ENCODE measurements at places on chromosomes 13 and 19.

GRCh38 chr13:101325423-101325822, 90.9 kb downstream of the NALCN start:
- no peak for DNase-seq

- DNase-seq, result no peak
Measured at GRCh38 chr19:18321734-18322102, 1.2 kb downstream of the LSM4 start.

GRCh38 chr19:51135004-51135403, 7.1 kb upstream of the SIGLEC7 start:
- no peak for DNase-seq

DNA sequence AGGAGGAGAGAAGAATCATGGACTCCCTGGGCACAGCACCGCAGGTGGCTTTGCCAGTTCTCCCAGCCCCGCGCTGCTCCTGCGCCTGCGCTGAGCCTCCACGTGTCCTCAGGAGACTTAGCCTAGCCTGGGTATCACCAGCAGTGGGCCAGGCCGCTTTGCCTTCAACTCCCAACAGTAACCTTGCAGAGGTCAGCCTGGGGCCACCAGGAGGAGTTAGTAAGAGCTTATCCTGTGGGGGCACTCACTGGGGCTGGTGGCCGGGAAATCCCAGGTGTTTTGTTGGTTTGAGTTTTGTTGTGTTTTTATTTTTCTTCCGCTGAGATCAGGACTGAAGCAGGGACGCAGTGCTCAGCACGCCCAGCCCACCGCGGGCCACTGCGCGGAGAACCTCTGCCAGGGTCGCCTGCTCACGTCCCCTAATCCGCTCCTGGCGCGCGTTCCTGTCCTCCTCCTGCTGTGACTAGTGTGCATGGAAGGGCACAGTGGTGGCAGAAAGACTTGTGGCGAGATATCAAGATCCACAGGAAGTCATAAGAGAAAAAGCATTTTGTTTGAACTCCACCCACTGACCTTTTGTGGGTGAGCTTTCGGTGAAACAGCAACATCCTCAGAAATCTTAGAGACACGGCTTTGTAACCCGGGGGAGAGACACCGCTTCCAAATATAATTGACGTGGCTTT, 207.4 kb upstream of the RFC3 start:
- no peak for DNase-seq

- DNase-seq, result no peak
Measured at GRCh38 chr19:53703361-53703760, 71.6 kb downstream of the DPRX start.

GRCh38 chr19:8831373-8831772, 731 bp downstream of the ZNF558 start:
- DNase-seq, result no peak

DNA sequence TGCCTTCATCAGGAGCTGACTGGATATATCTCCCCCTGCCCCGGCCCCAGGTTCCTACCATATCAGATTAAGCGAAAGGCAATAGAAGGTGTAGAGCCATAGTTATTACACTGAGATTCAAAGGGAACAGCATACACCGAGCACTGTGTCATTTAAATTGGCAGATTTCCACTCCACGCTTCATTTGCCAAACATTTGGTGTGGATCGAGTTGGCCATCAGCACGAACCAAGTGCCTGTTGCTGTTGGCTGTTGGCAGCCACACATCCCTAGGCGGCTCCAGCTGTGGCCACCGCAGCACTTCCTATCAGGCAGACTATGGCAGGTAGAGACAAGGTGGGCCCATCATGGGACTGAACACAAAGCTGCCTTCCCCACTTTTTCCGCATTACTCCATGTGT, 115.8 kb downstream of the CCNA1 start:
- no peak for DNase-seq

GRCh38 chr13:30966101-30966500, 33.6 kb downstream of the TEX26 start:
- DNase-seq, result no peak

GRCh38 chr13:73231471-73231870, 172.7 kb downstream of the KLF5 start:
- DNase-seq, result no peak

GRCh38 chr13:48403151-48403631, 9.7 kb downstream of the LPAR6 start:
- no peak for DNase-seq

DNA sequence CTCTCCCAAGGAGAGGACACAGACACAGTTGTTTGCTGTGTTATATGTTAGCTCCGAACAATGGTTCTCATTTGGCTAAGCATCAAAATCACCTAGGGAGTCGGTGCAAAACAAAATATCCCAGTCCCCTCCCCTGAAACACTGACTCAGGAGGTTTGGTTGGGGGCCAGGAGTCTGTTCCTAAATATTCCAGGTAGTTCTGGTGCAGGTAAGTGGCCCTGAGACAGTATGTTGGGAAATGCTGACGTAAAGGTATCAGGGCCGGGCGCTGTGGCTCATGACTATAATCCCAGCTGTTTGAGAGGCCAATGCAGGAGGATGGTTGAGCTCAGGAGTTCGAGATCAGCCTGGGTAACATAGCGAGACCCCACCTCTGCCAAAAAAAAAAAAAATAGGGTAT, 2.3 kb upstream of the MAP2K7 start:
- no peak for DNase-seq

- no peak for DNase-seq
Measured at GRCh38 chr13:38767506-38768265, 80.8 kb downstream of the FREM2 start.

DNA sequence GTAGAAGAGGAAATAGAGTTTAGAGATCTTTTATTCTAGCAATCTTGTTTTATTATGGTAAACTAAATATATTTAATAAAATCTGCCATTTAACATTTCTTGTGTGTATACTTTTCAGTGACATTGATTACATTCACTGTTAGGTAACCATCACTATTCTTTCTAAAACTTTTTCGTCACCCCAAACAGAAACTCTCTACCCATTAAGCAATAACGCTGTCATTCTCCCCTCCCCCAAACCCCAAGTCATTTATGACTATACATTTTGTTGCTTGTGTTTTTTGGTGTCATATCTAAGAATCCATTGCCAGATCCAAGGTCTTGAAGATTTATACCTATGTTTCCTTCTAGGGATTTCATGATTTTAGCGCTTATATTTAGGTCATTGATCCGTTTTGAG, 10.6 kb downstream of the URI1 start:
- DNase-seq, result no peak

GRCh38 chr19:952680-953444, 27.0 kb downstream of the ARID3A start:
- no peak for DNase-seq

- no peak for DNase-seq
Measured at GRCh38 chr13:92315265-92315664, 911.3 kb upstream of the GPC6 start.

- no peak for DNase-seq
Measured at GRCh38 chr13:93169980-93170379, 56.6 kb upstream of the GPC6 start.

GRCh38 chr19:40776932-40777644, 959 bp upstream of the RAB4B start:
- peak; percentile 69 for DNase-seq

DNA sequence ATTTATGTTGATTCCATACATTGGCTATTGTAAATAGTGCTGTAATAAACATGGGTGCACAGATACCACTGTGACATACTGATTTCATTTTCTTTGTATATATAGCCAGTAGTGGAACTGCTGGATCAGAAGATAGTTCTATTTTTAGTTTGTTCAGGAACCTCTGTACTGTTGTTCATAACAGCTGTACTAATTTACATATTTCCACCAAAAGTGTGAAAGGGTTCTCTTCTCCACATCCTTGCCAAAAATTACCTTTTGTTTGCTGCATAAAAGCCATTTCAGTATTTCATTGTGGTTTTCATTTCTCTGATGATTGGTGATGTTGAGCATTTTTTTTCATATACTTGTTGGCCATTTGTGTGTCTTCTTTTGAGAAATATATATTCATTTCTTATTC, 1962.1 kb downstream of the PCDH9 start:
- DNase-seq, result no peak

DNA sequence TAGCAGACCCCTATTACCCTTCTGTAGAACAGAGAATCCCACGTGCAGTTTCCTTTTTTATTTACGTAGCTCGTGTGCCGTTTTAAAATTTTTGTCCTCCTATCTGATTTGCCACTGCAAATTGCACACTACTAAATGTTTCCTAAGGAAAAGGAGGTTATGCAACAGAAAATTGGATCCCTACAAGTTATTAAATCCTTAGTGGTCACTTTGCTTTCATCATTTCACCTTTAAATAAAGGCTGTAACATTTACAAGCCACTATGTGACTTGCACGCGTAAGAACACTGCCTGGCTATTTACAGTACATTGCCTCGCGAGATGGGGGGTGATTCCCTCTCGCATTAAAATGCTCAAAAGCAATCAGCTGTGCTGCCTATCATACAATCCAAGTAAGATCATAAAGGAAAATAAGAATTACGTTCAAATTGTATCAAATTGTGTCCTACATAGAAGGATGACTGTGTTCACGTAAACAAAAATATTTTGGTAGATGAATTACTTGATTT, 525.6 kb downstream of the SUCLA2 start:
- no peak for DNase-seq

DNA sequence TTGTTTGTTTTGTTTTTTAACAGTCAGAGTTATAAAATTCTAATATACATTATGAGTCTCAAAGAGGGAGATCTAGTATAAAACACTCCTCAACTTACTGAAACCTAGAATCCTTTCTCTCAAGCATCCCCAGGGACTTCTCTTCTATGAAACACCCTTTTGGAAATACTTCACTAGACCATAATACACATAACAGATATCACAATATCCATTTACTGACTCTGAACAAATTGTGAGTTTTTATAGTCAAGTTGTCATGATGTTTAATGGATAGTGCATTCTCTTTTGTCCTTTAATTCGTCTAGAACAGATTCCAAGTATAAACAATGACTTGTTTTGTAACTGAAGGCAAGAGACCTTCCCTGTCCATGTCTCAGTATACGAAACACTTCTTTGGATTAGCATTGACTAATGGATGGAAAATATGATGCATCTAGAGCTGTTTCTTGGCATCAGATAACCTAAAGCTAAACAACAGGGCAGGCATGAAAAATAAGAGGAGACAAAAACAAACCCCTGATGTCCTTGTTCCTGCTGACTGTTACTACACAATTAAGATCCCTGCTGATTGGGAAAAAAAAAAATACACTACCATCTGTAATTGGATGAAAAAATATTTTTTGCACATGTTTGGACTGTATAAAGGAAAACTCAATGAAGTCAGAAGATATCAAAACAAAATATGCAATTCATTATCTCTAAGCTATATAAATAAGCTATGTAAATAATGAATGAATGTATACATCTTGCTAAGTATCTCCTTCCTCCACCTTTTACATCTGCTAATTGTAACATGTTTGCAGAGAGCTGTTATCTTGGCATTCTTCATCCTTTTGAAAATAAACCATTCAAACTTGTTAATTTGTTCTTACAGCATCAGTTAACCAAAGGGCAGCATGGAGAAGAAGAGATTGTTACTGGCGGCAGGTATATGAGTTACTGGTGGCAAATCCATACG, 214.2 kb downstream of the LACC1 start:
- DNase-seq, result no peak

DNA sequence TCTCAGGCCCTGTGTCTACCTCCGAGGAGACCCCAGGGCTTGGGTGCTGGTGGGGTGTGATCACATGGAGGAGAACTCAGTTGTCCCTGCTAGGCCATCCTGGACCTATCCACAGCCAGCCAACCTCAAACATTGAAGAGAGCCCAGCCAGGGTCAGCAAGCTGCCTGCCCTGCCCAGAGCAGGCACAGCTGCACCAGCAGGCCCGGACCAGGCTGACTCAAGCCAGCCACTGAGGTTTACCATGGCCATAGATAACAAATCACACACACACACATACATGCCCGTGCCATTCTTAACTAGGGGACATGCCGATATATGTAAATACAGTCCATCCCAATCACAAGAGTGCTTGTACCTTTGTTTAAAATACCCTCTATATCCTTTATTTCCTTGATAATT, 8.1 kb downstream of the ARHGEF7 start:
- DNase-seq, result no peak

DNA sequence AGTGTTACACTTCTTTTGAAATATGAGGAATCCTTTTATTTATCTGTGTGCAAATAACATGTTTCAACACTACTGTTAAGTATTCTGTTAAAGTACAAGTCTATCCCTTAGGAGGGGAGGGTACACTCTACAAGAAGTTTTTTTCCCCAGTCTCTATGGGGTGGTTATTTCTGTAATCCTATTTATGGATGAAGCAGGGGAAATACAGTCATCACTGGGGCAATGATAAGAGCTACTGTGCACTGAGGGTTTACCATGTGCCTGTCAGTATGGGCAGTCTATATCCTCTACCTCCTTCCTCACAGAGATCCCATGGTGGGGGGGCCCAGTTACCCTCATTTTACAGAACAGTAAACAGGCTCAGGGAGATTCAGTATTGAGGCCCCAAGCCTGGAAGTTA, 16.6 kb upstream of the TRIM13 start:
- DNase-seq, result no peak

GRCh38 chr13:49620170-49620621, 8.1 kb upstream of the ARL11 start:
- peak; percentile 54 for DNase-seq

DNA sequence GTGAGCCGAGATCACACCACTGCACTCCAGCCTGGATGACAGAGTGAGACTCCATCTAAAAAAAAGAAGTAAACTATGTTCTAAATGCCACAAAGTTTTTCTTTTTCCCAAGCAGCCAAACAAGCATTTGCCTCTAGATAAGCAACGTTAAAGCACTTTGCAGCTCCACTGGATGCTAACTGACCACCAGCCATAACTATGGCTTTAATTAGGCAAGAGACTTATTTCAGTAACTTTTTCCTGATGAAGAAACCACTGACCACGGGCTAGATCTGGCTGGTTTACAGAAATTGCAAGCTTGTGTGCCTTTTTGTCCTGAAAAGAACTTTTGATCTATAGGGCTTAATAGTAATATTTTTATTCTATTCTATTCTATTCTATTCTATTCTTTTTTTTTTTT, 22.1 kb downstream of the CD70 start:
- no peak for DNase-seq

DNA sequence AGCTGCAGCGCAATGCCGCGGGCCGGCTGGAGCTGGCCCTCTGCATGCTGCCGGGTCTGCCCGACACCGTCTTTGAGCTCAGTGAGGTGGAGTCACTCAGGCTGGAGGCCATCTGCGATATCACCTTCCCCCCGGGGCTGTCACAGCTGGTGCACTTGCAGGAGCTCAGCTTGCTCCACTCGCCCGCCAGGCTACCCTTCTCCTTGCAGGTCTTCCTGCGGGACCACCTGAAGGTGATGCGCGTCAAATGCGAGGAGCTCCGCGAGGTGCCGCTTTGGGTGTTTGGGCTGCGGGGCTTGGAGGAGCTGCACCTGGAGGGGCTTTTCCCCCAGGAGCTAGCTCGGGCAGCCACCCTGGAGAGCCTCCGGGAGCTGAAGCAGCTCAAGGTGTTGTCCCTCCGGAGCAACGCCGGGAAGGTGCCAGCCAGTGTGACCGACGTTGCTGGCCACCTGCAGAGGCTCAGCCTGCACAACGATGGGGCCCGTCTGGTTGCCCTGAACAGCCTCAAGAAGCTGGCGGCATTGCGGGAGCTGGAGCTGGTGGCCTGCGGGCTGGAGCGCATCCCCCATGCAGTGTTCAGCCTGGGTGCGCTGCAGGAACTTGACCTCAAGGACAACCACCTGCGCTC, 3.8 kb upstream of the MAP2K7 start:
- no peak for DNase-seq

- DNase-seq, result no peak
Measured at GRCh38 chr13:112160558-112160957, 93.6 kb downstream of the SOX1 start.
